WTC11 (cell line): ENCODE measurements at places on chromosomes 3 and 15.

DNA sequence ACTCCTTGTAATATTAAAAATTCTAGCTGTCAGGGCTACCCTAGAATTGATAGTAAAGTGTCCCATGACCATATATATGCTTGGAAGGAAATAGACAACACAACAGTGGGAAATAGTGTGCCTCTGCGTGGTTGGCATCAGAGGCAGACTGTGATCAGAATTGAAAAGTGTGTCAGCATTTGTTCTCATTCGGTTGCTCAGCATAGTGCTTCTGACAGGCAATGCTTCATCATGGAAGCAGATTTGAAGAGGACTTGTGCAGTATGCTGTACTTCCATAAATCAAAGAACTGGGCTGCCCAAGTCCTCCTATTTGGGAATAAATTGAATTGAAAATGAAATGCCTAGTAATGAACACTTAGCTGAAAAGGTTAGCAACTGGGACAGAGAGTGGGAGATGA, 435.7 kb downstream of the DIPK2A start:
- no peak for DNase-seq

DNA sequence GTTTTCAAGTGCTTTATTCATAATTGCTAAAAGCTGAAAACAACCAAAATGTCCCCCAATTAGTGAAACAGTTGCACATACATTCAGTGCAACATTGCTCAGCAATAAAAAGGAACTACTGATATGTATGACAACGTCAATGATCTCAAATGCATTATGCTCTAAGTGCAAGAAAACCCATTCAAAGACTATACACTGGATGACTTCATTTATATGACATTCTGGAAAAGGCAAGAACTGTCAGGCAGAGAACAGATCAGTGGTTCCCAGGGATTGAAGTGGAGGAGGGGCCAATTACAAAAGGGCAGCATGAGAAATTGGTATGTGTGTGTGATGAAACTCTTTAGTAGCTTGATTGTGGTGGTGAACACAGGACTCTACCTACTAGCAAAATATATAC, 585.6 kb downstream of the TBL1XR1 start:
- no peak for DNase-seq

- DNase-seq: peak; percentile 76
Measured at GRCh38 chr3:129490273-129490675, 38.2 kb upstream of the RHO start.

GRCh38 chr15:52436981-52437380, 91.7 kb downstream of the MYO5A start:
- no peak for DNase-seq

GRCh38 chr15:38620851-38621594, 56.4 kb upstream of the RASGRP1 start:
- no peak for DNase-seq

GRCh38 chr3:143410259-143410658, 290.7 kb downstream of the CHST2 start:
- no peak for DNase-seq

GRCh38 chr15:93035953-93036810, 52.8 kb downstream of the RGMA start:
- DNase-seq: peak; percentile 46

GRCh38 chr15:84874981-84875699, 9.3 kb upstream of the SLC28A1 start:
- no peak for DNase-seq

- no peak for DNase-seq
Measured at GRCh38 chr3:56862352-56863062, 60.8 kb upstream of the ARHGEF3 start.

DNA sequence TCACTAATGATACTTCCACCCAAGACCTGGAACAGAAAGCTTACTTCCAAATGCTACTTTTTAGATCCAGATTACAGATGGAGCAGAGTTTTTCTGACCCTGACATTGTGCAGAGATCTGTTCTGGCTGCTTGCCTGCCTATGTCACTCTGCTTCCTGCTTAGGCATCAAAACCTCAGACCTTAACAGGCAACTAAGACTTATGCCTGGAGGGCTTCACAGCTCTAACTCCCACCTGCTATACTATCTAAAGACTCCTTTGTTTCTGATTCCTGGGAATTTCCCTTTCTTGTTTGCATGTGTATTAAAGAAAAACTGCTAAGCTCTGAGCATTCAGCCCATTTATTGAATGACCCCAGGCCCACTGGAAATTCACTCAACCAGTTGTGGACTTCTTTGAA, 157.4 kb upstream of the NPHP3 start:
- no peak for DNase-seq

- no peak for DNase-seq
Measured at GRCh38 chr3:136544532-136544931, 207.6 kb downstream of the STAG1 start.

GRCh38 chr3:108289159-108289558, 7.2 kb upstream of the HHLA2 start:
- DNase-seq: no peak

DNA sequence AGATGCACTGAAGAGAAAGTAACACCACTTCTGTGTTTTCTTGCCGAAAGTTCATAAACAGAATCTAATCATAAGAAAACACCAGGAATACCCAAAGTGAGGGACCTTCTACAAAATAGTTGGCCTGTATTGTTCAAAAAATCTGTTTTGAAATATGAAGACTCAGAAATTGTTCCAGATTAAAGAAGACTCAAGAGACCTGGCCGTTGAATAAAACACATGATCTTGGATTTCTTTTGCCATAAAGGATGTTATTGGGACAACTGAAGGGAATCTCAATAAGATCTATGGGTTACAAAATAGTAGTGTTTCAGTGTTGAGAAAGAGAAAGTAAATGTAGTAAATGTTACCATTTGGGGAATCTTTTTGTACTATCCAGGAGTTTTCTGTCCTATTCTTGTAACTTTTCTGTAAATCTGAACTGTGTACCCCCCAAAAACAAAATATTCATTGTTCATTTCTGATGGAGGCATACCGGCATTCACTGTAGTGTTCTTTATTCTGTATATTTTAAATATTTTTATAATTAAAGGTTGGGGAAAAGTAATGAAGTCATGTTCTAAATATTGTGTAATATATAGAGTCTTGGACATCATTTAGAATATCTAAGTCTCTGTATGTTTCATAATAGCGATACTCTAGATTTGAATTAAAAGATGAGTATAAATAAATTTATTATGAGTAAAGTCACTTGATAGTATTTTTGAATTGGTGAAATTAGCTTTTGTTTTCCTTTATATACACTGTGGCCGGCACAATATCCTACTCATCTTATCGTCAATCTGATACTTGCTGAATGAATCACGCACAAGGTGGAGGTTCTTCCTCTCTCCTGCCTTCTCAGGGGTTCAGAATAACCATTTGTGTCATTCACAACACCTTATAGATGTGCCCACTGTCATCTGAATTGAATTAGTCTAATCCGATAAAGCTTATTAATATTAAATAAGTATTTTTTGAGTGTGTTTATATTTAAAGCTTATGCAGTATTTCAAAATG, 66.7 kb downstream of the TRAK1 start:
- no peak for DNase-seq

- no peak for DNase-seq
Measured at GRCh38 chr15:93261845-93262244, 172.8 kb upstream of the RGMA start.

DNA sequence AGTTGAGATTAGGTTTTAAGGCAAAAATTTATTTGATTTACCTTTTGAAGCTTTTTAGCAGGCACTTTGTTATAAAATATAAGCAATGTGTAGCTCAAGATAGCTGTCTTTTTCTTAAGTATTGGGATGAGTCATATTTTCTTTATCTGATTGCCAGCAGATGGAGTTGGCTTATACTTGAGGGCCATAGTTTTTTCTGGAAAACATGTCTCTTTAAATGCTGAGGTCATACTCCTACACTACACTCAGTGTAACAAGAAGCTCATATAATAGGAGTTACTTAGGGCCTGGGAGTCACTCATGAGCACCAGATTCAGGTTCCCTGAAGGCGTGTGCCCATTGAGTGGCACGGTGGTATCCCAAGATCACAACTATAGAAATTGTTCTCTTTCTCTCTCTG, 579.8 kb downstream of the EDEM1 start:
- no peak for DNase-seq

GRCh38 chr15:66670175-66670574, 31.9 kb upstream of the SMAD6 start:
- DNase-seq: no peak

- no peak for DNase-seq
Measured at GRCh38 chr3:122992676-122993075, 34.9 kb downstream of the SEMA5B start.

DNA sequence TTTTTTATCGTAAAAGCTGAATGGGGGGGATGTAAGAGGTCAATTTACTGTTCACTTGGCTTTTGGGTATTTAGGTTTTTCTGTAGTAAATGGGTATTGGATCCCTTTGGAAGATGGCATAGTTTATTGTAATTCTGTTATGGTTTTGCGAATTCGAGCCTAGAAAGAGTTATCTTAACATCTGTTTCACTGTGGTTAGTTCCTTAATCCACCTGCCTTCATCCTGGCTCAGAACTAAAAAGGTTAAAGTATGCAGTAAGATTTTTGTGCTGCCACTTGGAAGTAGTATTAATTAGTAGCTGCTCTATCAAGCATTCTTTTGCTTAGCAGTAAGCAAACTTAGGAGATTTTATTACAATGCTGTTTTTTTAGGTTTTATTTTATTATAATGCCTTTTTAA, 62.4 kb downstream of the ARIH1 start:
- DNase-seq: no peak

- no peak for DNase-seq
Measured at GRCh38 chr3:69791106-69791505, 51.8 kb downstream of the MITF start.

DNA sequence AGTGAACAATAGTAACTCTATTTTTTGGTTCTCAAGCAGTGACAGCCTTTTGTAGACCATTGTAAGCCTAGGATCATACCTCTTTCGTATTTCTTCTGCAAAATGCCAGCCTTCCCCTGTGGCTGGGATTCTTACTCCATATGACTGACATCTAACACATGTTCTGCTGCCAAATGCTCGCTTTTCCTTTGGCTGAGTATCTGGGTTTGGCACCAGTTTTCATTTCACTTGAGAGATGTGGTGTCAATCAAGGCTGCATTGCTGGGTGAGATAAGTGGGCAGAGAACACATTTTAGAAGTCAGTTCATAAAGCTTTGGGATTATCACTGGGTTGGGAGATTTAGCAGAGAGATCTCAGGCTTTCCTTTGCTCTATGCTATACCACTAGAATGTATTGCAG, 514.7 kb upstream of the SGO1 start:
- no peak for DNase-seq
